RPMI8226 (cell line): ENCODE measurements at places on chromosomes 4 and X.

GRCh38 chrX:95058815-95059214, 1384.8 kb downstream of the FAM133A start:
- no peak for DNase-seq

DNA sequence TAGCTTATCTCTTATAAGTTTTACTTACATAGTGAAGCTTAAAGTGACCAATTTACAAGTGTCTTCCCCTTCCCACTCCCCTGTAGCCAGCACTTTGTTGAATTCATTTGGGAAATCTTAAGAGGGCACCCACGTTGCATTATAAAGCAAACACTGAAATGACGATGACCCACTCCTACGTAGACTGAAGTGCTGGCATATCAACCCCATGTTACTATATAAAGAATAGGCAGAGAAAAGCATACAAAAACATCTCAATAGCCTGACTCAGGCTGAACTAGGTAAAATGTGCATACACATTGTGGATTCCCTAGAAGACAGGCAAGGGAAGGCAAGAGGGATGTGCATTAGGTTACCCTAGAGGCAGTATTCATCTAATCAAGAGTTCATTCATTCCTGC, 313.4 kb downstream of the TENM3 start:
- no peak for DNase-seq

- DNase-seq, result no peak
These were observed 70.6 kb downstream of the TNIP2 start for GRCh38 chr4:2685541-2685940.

GRCh38 chr4:137611998-137612700, 79.9 kb upstream of the PCDH18 start:
- no peak for DNase-seq

DNA sequence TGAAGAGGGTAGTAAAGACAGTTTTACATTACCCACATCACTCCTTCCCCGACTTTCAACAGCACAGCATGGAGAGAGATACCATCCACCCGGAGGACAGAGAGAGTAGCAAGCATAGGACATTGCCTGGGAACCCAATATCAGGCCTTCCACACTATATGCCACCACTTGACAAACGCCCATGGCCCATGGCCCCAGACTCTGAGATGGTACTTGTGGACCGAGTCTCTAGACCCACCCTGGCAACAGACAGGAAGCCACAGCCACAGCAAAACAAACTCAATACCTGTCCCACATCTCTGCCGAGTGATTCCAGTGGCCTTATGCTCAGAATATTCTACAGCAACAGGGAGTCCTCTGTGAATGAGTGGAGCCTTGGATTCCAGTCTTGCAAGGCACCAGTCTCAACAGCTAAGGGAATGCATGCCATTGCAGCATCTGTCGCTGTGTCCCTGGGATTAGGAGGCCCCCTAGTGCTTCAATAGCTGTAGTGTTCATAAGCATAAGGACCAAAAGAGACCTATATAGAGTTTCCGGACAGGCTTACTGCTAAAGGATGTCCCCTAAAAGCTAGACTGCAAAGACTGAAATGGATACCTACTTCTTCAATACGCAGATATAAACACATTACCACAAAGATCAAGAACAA, 14.7 kb upstream of the CT55 start:
- peak; percentile 50 for DNase-seq

GRCh38 chrX:866441-866990, 235.9 kb downstream of the SHOX start:
- DNase-seq, result no peak

DNA sequence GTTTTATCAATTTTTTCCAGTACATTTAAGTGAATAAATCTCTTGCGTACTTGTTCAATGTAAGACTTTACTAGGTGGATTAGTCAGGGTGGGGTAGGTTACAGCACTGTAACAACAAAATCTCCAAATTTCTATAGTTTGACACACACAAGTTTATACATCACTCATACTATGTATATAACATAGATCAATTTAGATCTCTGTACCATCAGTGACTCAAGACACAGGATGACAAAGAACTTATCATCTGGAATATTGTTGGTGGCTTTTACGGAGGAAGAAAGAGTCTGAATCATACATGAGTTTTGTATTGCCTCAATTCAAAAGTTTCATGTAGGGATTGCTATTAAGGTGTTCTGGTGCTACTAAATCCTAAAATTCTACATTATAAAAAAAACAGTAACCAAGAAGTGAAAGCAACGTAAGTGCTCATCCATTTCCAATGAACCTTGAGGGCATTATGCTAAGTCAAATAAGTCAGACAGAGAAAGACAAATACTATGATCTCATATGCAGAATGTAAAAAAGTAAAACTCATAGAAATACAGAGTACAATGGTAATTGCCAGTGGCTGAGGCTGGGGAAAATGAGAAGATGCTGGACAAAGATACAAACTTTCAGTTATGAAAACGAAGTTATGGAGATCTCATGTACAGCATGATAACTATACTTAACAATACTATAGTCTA, 98.0 kb upstream of the DKK2 start:
- DNase-seq, result no peak

- no peak for DNase-seq
These were observed 576.5 kb upstream of the CPXCR1 start for GRCh38 chrX:88170553-88170952.

GRCh38 chr4:22483551-22483981, 32.3 kb downstream of the ADGRA3 start:
- DNase-seq, result no peak

DNA sequence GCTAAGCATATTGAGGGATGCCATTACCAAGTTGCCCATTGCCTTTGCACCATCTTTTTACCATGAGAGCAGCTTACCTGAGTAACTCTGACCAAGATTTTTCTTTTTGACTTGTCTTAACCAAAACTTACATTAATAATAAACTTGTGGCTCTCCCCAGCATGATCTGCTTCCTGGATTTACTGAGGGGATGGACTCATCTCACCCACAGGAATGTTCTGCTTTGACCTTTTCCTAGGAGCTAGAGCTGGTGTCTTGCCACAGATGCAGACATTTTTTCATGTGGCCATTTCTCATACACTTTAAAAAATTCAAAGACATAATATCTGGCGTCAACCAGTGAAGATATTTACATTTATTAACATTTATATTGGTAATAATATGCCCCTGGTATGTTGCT, 79.2 kb upstream of the EFHC2 start:
- no peak for DNase-seq

- DNase-seq, result no peak
These were observed 207.8 kb downstream of the CXXC4 start for GRCh38 chr4:104286867-104287266.

DNA sequence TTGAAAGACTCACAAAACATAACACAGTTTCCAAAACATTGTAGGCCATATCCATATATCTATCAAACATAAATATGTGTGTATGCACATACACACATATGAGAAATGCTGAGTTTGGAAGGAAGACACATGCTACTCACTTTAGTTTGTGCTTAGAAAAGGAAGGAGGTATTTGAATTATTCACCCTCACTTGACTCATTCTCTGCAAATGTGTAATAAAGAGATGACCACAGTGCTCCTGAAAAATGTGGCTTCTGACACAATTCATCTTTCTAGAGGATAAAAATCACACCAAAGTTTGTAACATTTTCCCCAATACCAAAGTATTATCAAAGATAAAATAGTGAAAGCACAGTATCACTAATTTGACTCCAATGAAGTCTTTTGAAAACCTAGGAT, 950.1 kb downstream of the FAT4 start:
- no peak for DNase-seq

DNA sequence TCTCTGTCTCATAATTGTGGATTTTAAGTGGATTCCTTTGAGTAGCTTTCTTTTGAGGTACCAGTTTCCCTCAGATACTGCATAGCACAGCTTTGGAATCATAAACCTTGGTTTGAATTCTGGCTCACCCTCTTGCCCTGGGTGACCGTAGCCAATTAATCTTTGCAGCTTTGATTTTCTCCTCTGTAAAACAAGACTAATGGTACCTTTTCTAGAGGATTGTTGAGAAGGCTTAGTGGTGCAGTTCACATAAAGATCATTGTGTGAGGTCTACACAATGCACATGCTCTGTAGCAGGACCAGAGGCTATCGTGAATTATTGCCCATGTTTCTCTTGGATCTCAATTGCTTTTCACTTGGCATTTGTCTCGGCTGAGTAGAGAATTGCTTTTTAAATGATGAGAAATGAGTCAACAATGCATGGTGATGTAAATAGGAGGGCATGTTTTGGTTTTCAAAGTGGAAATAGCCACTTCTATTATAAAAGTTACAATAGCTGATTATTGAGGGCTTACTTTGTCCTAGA, 47.9 kb downstream of the TMEM131L start:
- no peak for DNase-seq

- no peak for DNase-seq
These were observed 11.1 kb downstream of the LEF1 start for GRCh38 chr4:108157655-108158054.

- DNase-seq, result no peak
These were observed 25.4 kb downstream of the CFAP299 start for GRCh38 chr4:80360900-80361299.
